ENCODE measurements at places on chromosomes 7 and 10. TPM values are rescaled to one million over a fixed set of nuclear protein-coding genes. Genes with fewer than 3 reads are reported as not detected.

CPA4 gene
- 8.4 TPM for total RNA-seq

NEUROG3 gene
- not detected for total RNA-seq

GIMAP4 gene
- 2.0 TPM for total RNA-seq

SPACDR gene
- total RNA-seq: 2.6 TPM

TLL2 gene
- under 0.01 TPM for total RNA-seq

HOXA1 gene
- 1.2 TPM for total RNA-seq

HTR5A gene
- total RNA-seq: not detected

CUZD1 gene
- 0.58 TPM for total RNA-seq

EMX2 gene
- total RNA-seq: not detected

OPN1SW gene
- total RNA-seq: not detected

ANXA8 gene
- 0.15 TPM for total RNA-seq

EPHA1 gene
- total RNA-seq: under 0.01 TPM

ITPRID1 gene
- total RNA-seq: not detected

GPC2 gene
- total RNA-seq: 2.6 TPM

ADAMTS14 gene
- 29.4 TPM for total RNA-seq

CPVL gene
- 0.66 TPM for total RNA-seq

KLLN gene
- 1.2 TPM for total RNA-seq

C7orf57 gene
- not detected for total RNA-seq

SLC37A3 gene
- 58.4 TPM for total RNA-seq

SPDYE6 gene
- 0.15 TPM for total RNA-seq

APBB1IP gene
- 6.3 TPM for total RNA-seq

Data from smooth muscle cell of trachea (primary cell).